ENCODE measurements at places on chromosomes 7 and 10.

GRCh38 chr10:120205368-120206018 lies 251.5 kb upstream of the PLPP4 start:
- DNase-seq: no peak

DNA sequence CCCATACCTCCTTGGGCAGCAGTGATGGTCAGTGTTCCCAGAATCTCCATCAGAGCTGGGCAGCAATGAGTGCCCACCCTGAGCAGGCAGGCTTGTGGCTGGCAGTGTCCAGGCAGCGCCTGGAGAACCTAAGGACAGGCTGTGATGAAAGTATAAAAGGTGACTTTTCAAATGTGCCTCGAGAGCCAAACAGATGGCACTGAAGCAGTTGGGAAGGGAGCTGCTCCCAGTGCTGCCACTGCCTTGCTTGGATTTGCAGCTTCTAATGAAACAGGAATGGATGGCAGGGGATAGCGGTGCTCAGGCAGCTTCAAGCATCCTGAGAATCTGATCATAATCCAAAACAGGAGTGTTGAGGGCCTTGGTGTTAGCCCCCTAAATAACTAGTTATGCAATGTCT lies 179.8 kb upstream of the AOAH start:
- DNase-seq: no peak

DNA sequence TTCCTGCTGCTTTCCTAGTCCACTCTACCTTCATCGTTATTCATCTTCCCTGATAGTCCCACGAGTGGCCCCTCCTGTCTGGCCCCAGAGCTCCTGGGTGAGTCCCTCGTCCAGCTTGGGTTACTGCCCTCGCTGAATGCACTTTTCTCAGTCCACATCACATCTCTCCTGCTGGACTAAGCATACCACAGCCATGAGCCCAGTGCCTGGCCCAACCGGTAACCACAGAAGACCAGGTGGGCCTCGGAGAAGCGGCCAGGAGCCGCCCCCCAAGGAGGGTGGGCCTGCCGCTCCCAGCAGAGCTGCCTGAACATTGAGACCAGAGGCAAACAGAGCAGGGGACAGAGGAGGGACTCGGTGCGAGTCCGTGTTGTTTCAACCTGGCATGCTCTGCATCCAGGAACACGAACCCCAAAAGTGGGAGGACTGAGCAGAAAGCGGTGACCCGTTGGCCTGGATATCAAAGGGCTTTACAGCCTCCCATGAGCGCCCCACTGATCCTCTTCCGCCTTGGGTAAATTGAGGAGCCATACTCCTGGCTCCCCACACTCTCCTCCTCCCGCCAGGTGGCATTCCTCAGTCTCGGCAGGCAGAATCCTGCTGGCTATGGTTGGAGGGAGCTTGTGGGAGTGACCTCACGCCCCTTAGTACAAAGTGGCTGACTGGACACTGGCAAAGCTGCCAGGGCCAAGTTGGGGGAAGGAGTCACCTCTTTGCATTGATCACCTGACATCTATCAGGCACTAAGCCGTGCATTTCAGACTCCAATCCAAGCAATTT lies 13.3 kb downstream of the TMEM72 start:
- DNase-seq: no peak

- DNase-seq: no peak
Measured at GRCh38 chr7:27245798-27246691, 3.4 kb downstream of the EVX1 start.

DNA sequence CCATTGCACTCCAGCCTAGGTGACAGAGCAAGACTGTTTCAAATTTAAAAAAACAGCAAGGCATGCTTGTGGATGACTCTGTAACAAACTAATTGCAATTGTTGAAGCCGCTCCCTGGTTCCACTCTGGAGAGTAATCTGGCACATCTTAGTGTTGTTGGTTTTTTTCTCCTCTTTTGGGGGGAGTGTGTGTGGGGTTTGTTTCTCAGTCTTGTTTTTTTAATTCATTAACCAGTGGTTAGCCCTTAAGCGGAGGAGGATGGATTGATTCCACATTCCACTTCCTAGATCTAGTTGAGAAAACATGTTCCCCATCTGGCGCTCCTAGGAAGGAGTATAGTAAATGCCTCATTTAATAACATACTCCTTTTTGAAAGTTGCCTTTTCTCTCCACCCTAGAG lies 8.6 kb upstream of the ZNF713 start:
- no peak for DNase-seq

- DNase-seq: no peak
Measured at GRCh38 chr7:79531905-79532664, 78.6 kb upstream of the MAGI2 start.

GRCh38 chr10:15254808-15255648 lies 86.5 kb upstream of the NMT2 start:
- no peak for DNase-seq

DNA sequence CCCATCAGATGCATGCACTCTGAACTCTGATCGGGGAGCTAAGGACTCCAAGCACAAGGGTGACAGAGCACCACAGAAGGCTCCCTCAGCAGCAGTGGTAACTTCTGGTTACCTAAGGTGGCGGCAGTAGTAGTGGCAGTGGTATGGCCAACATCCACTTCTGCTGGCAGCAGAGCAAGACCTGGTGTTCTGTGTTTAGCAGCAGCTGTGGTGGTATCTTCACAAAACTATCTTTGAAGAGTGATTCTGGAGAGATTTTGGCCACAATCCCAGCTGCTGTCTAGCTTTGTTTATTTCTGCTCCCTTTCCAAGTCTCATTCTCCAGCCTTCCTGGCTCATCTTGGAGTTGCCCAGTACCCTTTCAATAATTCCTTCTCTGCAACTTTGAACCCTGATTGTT lies 102.4 kb upstream of the LRGUK start:
- DNase-seq: peak; percentile 32

DNA sequence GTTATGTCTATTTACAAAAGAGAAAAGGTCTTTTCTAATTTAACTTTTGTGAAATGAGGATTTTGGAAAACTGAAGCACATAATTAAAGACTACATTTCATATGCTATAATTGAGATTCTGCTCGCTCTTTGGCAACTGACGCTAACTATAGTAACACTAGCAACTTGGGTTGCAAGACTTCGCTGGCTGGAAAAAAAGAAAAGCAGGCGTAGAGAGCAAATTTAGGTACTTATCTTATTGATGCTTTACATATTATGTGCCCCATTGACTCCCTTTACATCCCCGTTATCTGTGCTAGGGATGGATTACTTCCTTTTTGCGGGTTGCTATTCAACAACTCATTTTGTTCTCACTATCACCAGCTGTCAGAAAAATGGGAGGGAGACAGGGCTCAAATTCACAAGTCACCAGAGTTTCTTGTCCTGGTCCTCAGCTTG lies 10.5 kb downstream of the SEMA3C start:
- no peak for DNase-seq

GRCh38 chr7:107725138-107725740 lies 18.7 kb upstream of the CBLL1 start:
- peak; percentile 44 for DNase-seq

GRCh38 chr10:65891073-65891981 lies 1034.5 kb upstream of the LRRTM3 start:
- DNase-seq: peak; percentile 26

DNA sequence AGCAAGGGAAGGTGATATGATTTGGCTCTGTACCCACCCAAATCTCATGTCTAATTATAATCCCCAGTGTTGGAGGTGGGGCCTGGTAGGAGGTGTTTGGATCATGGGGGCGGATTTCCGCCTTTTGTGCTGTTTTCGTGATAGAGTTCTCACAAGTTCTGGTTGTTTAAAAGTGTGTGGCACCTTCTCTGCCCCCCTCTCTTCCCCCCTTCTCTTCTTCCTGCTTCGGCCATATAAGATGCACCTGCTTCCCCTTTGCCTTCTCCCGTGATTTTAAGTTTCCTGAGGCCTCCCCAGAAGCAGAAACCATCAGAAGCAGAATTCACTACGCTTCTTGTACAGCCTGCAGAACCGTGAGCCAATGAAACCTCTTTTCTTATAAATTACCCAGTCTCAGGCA lies 21.1 kb downstream of the BTRC start:
- DNase-seq: no peak

DNA sequence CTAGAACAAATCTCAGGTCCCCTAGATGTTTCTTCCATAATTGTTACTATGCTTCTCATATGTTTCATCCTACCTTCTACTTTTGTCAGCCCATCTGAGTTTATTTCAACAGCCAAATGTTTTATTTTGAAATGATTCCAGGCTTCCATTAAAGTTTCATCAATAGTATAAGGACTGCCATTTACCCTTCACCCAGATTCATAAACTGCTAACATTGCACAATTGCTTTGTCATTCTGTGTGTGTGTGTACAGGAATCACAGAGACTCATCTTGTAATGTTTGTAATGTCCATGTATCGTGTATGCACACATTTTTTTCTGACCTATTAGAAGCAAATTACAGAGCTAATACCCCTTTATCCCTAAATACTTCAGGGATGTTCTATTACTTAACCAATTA lies 25.5 kb downstream of the MMRN2 start:
- peak; percentile 57 for DNase-seq

DNA sequence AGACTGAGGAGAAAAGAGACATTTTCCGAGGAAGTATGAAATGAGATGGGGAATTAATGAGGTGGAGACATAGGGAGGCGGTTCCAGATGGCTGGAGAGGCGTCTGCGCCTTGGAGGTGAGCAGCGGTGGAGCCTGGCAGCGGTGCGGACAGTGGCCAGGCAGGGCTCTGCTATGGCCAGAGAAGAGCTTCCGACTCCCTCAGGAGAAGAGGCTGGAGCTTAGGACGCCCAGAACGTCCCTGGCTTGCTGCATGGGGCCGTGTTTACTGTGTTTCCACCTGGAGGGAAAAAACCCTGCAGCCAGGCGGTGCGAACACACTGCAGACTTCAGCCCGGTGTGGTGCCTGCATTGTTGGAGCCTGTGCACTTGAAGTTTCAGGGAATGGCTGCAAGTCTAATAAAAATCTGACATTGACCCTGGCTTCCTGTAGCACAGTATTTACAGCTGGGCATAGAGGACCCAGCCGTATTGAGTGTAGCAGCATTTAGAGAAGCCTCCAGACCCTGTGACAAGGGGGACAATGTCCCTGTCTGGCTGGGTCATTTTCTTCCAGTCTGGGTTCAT lies 447.1 kb upstream of the MKI67 start:
- no peak for DNase-seq
